HCT116 (cell line): ENCODE measurements at places on chromosomes 6 and 20.

GRCh38 chr6:48135323-48136084, 24.5 kb upstream of the PTCHD4 start:
- DNase-seq, result no peak

- DNase-seq, result no peak
These were observed 470.2 kb downstream of the ADGRB3 start for GRCh38 chr6:69105288-69105687.

- no peak for DNase-seq
These were observed 1.2 kb upstream of the SLC24A3 start for GRCh38 chr20:19211252-19211651.

- DNase-seq, result no peak
These were observed 16.4 kb upstream of the FNDC1 start for GRCh38 chr6:159152782-159153181.

- no peak for DNase-seq
These were observed 8.7 kb downstream of the PLCG1 start for GRCh38 chr20:41145821-41146620.

- peak; percentile 86 for DNase-seq
These were observed 466.1 kb downstream of the CDKAL1 start for GRCh38 chr6:21000331-21000801.
